ENCODE measurements at places on chromosomes 2 and 18.

- no peak for DNase-seq
Observed at GRCh38 chr2:73210696-73211095, 3.3 kb upstream of the SMYD5 start.

GRCh38 chr2:122011493-122012270, 256.2 kb downstream of the TSN start:
- DNase-seq, result no peak

DNA sequence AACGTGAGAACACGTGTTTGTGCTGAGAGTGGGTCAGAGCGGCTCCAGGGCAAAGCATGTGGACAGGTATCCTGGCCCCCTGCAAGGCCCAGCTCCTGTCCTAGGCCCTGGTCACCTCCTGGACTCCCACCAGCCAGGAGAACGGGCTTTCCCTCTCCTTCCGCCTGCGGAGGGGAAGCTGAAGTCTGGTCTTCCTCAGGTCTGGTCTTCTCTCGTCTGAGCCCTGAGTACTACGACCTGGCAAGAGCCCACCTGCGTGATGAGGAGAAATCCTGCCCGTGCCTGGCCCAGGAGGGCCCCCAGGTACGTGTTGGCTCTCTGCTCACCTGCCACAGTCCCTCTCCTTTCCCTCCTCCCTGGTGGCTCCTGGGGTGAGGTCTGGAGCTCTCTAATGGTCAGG, 963 bp downstream of the GNLY start:
- DNase-seq, result no peak

- DNase-seq, result peak; percentile 24
Observed at GRCh38 chr18:44651478-44651877, 29.2 kb upstream of the SETBP1 start.

- DNase-seq, result no peak
Observed at GRCh38 chr18:6411382-6411781, 3.3 kb downstream of the L3MBTL4 start.

GRCh38 chr2:104539649-104540048, 314.3 kb upstream of the POU3F3 start:
- DNase-seq, result no peak

GRCh38 chr2:129606496-129607270, 372.8 kb upstream of the RAB6C start:
- DNase-seq, result no peak

DNA sequence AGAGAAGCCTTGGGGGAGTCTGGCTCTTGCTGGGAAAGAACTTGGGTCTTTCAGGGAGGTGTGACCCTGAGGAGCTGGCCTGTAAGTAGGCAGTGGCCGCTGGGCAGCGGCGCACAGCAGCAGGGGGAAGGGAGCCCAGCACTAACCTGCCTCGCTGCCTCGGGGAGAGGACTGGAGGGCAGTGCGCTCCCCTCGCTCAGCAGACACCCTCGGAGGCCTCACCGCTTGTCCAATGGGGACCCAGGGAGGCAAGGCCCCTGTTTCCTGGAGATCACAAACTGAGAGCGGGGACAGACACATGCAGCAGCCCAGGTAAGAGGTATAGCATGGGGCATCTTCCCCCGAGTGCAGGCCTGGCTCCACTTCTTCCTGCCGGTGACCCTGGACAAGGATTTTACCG, 3.3 kb downstream of the DNMT3A start:
- DNase-seq, result no peak

GRCh38 chr2:67164771-67165522, 232.2 kb upstream of the ETAA1 start:
- DNase-seq, result no peak

DNA sequence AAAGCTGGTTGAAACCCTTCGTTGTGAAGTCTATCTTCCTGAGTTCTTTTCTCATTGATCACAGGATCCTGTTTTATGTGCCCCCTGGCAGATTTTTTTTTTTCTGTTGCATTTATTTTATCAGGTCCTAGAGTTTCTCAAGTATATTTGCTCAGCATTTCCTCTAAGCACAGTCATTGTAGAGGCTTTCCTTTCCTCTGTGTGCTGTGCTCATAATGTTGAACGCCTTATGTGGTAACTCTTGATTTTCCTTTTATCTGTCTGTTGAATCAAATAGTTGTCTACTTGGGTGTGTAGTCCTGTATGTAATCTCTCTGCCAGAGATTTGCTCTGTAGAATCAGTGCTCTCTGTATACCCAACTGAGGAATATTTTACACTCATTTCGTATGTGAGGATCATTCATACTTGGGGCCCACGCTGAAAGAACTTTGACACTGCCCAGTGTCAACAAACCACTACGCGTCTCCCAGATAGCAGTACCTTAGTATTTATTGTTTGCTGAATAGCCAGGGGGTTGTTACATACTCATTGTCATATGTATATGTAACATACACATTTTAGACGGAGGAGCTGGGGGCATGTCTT, 118.2 kb downstream of the CTNNA2 start:
- no peak for DNase-seq

- no peak for DNase-seq
Observed at GRCh38 chr2:14717131-14717530, 84.6 kb downstream of the LRATD1 start.

GRCh38 chr18:55503167-55503820, 84.7 kb downstream of the TCF4 start:
- no peak for DNase-seq

DNA sequence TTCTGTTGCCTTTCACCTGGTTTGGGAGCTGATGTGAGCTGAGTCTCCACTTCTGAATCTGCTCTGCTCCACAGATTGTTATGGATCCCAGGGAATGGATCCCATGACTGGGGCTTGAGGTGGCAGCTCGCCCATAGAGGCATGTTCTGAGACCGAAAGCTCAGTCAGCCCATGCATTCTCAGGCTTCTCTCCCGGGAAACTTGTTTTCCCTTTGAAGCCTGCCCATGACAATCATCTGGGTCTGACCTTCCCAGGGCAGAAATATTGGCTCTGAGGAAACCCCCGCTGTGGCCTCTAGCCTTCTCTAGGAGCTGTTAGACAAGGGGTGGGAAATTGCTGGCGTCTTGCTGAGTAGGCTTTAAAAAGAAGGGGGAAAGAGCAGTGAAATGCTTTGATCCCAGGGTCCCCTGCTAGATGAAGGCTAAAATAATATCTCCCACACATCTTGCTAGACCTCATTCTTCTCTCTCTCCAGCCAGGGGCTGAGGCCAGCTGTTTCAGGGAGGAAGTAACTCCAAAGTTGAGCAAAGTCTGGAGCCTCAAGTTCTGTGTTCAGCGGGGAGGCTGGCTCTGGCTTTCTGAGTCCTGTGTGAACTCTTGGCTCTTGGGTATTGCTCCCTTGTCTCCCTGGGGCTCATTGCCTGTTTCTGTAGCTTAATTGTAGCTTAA, 2.0 kb downstream of the VAMP8 start:
- no peak for DNase-seq

Data from left lung (tissue), 14 donors.